ENCODE measurements at places on chromosomes 3 and 15.
A peak's percentile ranks its signal among the peaks of the same experiment; 100 is the strongest.

DNA sequence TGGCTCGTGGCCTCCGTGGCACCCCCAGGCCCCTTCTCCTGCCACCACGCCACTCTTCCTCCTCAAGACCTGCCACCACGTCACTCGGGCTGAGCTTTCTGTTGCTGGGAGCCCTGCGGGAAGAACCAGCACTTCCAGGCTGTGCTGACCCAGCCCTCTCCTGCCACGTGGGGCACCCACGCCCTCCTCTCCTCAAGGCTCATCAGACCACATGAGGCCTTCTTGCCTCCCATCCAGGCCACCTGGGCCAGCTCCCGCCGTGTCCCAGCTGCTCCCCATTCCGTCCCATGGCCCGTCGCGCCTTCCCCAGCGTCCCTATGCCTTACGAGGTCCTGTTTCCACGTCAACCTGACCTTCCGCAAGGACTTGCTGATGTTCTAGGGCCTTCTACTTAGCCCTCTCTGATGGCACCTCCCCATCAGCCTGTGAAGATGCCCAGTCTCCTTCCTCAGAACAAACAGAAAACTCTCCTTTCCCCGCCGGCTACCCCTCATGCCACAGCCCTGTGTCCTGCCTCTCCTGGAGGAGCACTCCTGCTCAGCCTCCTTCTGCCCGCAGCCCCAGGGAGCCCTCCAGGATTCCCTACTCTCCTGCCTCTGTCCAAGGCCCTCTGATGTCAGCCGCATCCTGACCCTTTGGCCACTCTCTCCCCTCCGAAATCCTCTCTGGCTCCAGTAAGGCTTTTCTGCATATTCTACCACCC, 71.1 kb upstream of the BLM start:
- DNase-seq, result no peak

GRCh38 chr3:129952556-129953355, 21.8 kb upstream of the TRH start:
- no peak for DNase-seq

DNA sequence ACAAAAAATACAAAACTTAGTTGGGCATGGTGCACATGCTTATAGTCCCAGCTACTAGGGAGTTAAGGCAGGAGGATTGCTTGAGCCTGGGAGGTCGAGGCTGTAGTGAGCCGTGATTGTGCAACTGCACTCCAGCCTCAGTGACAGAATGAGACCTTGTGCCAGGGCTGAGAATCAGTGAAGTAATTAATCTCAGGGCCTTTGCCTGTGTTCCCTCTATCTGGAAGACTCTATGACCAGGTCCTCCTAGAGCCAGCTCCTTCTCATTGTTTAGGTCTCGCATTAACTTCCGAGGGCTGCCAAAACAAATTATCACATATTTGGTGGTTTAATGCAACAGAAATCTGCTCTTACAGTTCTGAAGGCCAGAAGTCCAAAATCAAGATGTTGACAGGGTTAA, 41.4 kb upstream of the FLNB start:
- no peak for DNase-seq

GRCh38 chr3:173624086-173624485, 226.5 kb downstream of the NLGN1 start:
- no peak for DNase-seq

GRCh38 chr3:106826791-106827311, 550.4 kb upstream of the CCDC54 start:
- DNase-seq, result no peak

- DNase-seq, result no peak
Observed at GRCh38 chr3:114144909-114145688, 33.8 kb downstream of the DRD3 start.

GRCh38 chr15:58697220-58697619, 52.3 kb downstream of the ADAM10 start:
- DNase-seq, result no peak

- DNase-seq, result no peak
Observed at GRCh38 chr15:96321639-96322535, 8.6 kb upstream of the NR2F2 start.

GRCh38 chr3:174337227-174337626, 521.9 kb upstream of the NAALADL2 start:
- no peak for DNase-seq

- DNase-seq, result peak; percentile 79
Observed at GRCh38 chr3:52144034-52144795, 10.0 kb downstream of the POC1A start.

GRCh38 chr15:80669663-80670273, 25.3 kb upstream of the ABHD17C start:
- no peak for DNase-seq

DNA sequence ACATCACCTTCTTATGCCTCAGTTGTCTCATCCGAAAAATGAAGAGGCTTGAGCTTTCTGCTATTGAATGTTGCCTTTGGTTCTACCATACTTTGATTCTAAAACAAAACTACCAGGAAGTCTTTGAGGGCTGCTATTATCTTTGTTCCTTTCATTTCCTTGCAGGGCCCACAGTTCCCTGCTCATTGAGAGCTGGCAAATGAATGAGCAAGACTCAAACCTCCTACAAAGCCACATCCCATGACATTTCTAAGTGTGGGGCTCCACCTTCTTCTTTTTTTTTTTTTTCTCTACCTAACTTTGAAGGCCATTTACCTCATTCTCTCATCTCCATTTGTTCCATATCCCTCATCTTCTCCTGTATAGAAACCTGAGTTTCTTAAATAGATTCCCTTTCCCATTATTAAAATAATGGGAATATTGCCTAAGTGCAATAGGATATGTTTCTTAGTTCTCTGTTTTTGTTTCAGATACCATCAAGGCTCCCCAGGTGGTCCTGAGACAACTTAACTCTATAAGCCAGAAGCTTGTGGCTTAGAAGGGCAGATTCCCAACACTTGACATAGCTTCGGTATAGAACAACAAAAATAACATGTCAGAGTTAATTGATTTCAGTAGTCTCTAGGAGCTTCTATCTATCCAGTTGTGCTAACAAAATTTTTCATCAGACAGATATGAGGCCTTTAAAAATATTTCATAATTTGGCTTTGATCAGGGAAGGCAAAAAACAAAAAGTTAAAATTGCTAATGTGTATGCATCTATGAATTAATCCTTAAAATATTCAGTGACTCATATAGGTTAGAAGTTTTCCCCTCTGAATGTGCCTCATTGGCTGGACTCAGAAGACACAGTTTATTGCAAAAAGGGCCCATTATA, 951.6 kb downstream of the TUSC7 start:
- DNase-seq, result no peak

- no peak for DNase-seq
Observed at GRCh38 chr3:150627557-150627956, 24.4 kb downstream of the SELENOT start.

- DNase-seq, result no peak
Observed at GRCh38 chr15:75234191-75234810, 23.8 kb upstream of the GOLGA6C start.

- no peak for DNase-seq
Observed at GRCh38 chr3:58116985-58117384, 93.8 kb downstream of the DNASE1L3 start.

- no peak for DNase-seq
Observed at GRCh38 chr15:38320866-38321265, 68.2 kb downstream of the SPRED1 start.

- no peak for DNase-seq
Observed at GRCh38 chr3:144496141-144496835, 524.7 kb downstream of the DIPK2A start.

DNA sequence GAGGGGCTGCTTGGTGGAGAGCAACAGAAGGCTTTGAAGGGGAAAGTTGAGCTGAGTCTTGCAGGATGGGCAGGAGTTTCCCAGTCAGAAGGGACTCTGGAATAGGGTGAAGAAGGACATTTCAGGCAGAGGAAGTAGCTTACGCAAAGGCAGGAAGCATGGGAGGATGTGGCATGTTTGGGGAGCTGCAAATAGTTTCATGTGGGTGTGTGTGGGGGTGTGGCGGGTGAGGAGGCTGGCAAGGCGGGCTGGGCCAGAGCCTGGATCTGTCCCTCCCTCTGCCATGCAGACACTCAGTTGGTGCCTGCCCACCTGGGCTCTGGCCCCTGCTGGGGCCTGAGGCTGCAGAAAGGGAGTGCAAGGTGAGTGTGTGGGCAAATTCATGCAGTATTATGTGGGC, 10.4 kb downstream of the TEX264 start:
- DNase-seq, result no peak

GRCh38 chr3:28207000-28207733, 34.3 kb upstream of the CMC1 start:
- no peak for DNase-seq

DNA sequence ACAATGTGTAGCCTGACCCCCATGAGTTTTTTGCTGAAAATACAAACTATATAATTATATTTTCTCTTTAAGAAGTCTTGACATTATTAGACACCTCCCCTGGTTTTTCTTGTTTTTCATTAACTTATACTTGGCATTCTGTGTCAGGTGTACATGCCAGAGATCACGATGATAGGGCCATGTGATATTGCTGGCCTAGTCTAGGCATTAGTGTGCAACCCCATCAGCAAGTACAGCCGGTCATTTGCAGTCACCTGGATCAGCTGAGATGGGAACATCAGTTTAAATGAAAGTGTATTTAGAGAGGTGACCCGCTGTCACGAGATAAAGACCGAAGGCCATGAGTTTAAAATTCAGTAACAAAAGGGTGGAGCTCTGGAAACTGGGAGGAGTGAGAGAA, 12.6 kb upstream of the SPPL2A start:
- no peak for DNase-seq

DNA sequence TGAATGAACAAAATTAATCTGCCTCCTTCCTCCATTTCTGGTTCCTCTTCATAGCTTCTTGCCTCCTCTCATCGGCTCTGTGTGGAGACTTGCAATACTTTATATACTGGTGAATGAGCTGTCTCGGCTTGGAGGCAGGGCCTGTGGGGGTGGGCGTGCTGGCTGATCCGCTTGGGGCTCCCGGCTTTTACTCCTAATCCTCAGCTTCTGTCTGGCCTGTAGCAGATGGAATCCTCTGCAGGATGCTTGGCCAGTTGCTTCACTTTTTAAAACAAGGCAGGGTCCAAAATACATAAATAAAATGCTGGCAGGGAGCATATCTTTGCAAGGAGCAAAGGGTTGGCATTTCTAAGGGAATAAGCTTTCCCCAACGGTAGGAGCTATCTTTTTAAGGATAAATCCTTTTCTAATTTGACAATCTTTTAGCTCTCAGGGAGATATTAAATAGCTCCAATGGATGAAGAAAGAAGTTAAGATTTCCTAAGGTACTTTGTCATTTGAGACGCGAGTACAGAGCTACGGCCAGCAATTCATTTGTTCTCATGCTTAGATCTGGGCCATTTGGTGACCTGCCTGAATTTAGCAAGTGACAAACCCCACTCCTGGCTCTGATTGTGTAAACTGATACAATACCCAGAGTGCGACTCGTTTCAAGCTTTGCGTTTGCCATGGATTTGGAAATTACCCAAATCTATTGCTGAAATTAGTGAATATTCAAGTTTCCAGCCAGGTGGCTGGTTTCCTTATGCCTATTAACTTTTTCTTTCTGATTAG, 18.9 kb downstream of the SV2B start:
- DNase-seq, result no peak

DNA sequence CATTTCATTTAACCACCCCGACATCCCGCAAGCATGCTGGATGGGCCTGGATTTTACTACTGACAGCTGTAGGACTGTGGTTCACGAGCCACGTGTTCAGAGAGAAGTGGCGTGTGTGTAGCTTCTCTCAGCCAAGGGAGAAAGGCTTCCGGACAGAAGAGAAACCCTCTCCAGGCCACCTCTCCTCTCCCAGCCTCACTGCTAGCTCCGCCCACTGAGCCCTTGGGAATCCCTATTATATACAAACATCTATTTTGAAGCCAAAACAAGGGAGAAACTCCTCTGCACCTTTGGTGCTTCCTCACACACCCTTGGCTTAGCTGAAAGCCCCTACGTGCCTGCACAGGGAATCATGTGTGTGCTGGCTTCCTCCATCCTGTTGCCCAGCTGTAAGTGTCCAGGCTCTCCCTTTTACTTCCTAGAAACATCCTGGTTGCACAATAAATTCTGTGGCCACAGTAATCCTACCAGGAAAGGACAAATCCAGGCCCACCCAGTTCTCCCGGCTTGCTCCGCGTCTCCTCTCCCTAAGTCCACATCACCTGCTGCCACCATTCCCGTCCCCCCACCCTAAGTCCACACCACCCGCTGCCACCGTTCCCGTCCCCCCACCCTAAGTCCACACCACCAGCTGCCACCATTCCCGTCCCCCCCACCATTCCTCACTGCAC, 30.5 kb downstream of the PCSK6 start:
- DNase-seq, result no peak

GRCh38 chr15:58410353-58410752, 21.4 kb upstream of the LIPC start:
- DNase-seq, result no peak

DNA sequence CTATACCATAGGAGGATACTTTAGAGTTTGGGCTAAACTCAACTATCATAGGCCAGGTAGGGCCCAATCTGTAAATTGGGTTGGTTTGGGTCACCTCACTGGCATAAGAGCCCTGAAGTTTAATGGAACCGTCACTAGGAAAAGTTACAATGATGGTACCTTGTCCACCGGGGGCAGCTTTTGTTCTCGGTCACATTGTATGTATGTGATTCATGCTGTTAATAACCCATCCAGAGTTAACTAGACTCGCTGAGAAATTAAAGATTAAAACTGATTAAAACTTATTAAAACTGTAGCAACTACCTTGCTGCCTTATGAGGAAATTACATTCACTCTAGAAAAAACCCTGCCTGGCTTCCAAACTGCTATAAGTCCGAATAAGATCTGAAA, 145.0 kb upstream of the TMCO5A start:
- no peak for DNase-seq
